ENCODE measurements at places on chromosomes 16 and 17.

- DNase-seq = no peak
Measured at GRCh38 chr17:82775001-82775823, 23.3 kb downstream of the TBCD start.

- no peak for DNase-seq
Measured at GRCh38 chr17:51496378-51496777, 236.0 kb downstream of the UTP18 start.

DNA sequence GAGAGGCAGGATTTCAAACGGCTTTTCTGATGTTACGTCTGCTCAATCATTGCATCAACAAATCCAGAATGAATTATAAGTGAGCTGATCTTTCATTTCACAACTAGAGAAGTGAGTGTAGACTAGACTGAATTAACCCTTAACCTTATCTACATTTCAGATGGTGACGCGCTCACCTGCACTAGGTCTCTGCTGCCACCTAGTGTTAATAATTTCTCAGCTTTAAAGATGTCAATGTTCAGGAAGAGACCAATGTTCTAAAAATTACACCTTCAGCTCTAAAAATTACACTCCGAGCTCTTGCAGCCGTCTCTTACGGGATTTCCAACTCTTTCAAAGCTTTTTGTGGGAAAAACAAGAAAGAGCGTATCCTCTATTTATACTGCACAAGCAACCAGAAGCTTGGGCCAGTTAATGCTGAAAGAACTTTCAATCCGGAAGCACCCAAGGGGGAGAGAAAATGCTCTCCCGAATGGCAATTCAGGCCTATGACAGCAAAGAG is 88.2 kb upstream of the FA2H start:
- DNase-seq = no peak

GRCh38 chr17:30351735-30352134 is 17.9 kb upstream of the TMIGD1 start:
- DNase-seq = no peak

DNA sequence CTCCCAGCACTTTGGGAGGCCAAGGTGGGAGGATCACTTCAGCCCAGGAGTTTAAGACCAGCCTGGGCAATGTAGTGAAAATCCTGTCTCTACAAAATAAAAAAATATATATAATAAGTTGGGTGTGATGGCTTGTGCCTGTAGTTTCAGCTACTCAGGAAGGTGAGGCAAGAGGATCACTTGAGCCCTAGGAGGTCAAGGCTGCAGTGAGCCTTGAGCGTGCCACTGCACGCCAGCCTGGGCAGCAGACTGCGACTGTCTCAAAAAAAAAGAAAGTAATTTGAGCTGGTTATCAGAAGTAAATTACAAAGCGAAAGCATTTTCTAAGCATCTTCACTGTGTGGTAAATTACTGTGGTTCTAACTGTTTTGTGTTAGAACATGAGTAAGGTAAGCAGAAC is 66.2 kb downstream of the NQO1 start:
- DNase-seq = no peak

GRCh38 chr17:29566473-29567303 is at the start of gene ABHD15:
TSS of gene ABHD15 (minus strand) at chr17:29567037. CDS start at chr17:29566966, 71 bp downstream.
- DNase-seq = peak; percentile 27

- no peak for DNase-seq
Measured at GRCh38 chr17:386141-386876, 33.7 kb upstream of the RPH3AL start.

- no peak for DNase-seq
Measured at GRCh38 chr16:7077636-7078035, 255.0 kb upstream of the RBFOX1 start.

- DNase-seq = no peak
Measured at GRCh38 chr16:12625068-12625467, 178.6 kb downstream of the CPPED1 start.

DNA sequence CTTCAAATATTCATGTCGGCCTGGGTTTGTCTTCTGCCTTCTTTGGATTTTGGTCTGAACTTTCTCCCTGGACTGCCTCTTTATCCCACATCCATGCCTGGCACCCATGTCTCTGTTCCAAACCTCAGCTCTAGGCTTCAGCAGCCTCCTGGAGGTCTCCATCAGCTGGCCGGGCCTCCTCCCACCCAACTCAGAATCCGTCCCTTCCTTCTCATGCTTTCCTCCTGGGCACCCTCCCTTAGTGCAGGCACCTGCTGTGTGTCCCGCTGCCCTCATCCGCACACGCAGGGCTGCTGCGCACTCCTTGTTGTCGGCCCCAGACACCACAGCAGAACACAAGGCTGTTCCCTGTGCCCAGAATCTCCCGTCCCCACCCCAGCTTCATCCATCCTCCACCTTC is 14.0 kb downstream of the LDHD start:
- DNase-seq = no peak

DNA sequence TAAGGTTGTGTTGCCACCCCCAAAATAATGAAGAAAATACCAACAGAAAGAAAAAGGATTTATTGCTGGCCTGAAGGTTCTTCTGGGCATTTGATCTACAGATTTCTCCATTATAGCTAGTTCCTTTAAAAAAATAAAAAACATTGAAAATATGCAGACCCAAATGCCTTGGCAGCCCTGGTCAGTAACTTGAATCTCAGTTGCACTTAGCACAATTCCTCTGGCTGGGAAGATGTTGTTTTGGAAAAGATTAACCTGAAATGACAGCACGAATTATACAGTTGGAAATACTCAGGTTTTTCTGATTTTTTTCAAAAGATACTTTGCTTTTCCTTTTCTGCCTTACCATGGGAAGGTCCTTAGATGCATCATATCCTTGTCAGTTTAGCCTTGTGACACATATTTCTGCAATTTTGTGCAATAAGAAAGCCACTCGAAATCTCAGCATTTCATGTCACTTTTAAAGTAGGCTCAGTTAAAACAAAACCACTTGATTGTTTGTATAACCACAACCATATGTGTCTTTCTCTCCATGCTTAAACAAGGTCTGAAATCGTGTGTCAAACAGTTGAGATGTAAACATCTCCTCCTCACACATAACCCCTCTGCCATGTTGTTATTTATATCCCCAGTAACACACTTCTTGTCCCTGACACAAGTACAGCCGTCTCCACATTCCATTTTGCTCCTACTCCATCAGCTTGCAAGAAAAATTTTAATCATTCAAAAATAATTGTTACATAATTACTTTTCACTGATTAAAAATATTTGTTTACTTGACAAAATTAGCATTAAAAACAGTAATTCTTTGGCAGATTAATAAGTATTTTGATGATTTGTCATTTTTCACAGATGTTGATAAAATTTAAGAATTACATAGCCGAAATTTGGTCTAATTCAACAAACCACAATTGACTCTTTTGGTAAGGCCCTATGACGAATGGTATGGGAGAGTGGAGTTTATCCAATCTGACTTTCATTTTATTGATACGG is 61.1 kb downstream of the SIAH1 start:
- DNase-seq = peak; percentile 59

Measured in AG09319 (cell line).